ENCODE measurements at places on chromosomes 7 and 10.
A peak's percentile ranks its signal among the peaks of the same experiment; 100 is the strongest.

- no peak for DNase-seq
These were observed 78.1 kb upstream of the PRR15 start for GRCh38 chr7:29485339-29486190.

DNA sequence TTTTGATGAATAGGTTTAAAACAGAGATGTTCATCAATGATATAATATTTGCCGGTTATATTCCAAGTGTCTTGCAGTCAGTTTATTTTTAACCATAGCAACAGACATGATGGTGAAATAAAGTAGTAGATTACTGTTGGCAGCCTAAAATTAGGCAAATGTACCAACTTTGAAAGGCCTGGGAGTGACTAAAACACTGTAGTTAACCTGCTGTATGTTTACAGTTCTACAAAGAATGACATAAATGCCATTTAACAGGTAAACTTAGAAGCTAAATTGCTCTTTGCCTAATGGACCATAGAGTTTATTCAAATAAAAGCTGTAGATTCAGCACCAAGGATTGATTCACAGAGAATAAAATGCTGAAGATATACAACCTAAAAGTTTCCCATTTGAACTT, 64.1 kb downstream of the PHTF2 start:
- DNase-seq = no peak

GRCh38 chr7:80128918-80129317, 5.7 kb upstream of the GNAI1 start:
- DNase-seq = no peak

DNA sequence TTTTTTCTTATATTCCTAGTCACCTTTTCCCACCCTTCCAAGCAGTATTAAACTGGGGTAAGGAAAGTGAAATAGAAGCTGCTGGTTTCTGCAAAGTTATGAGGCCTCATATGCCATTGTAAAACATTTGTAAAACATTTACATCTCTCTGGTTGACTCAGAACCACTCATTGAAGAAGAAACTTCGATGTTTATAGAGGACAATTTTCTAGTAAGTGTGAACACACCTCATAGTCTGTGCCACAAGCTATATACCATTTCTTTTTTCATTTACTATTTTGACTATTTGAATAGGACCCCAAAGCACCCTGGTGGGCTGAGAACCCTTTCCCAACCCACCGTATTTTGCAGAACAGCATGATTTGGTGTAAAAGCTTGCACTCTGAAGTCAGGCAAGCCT, 12.9 kb upstream of the ITGB1 start:
- DNase-seq = no peak

GRCh38 chr7:4416396-4417056, 265.6 kb upstream of the FOXK1 start:
- no peak for DNase-seq

- no peak for DNase-seq
These were observed 114.9 kb upstream of the ZEB1 start for GRCh38 chr10:31204090-31204489.

DNA sequence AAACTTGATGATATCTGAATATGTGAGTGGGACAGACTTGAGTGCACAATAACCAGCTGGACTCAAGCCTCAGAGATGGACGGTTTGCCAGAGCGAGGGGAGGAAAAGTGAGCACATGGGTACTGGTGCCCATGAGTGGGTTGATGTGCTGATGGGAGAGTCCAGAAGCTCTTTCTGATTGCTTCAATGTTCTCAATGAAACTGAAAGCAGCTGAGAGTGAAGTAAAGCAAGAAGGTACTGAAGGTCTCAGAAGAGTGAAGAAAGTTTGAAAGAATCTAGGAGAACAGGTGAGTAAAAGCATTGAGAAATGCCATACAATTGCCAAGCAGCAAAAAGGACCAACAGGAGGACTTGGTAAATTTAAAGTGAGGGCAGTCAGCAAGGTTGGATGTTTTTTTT, 28.6 kb downstream of the CTTNBP2 start:
- no peak for DNase-seq

DNA sequence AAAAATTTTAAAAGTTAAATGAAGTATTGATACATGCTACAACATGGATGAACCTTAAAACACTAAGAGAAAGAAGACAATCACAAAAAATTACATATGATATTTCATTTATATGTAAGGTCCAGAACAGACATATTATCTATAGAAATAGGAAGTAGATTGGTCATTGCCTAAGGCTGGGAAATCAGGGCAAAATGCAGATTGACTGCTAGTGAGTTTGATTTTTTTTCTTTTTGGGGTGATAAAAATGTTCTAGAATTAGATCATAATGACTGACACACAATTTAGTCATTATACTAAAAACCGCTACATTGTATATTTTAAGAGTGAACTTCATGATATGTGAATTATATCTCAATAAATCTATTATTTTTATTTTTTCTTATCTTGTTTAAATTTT, 88.3 kb downstream of the CPEB3 start:
- no peak for DNase-seq

GRCh38 chr7:12690041-12690878, 2.8 kb downstream of the ARL4A start:
- no peak for DNase-seq

DNA sequence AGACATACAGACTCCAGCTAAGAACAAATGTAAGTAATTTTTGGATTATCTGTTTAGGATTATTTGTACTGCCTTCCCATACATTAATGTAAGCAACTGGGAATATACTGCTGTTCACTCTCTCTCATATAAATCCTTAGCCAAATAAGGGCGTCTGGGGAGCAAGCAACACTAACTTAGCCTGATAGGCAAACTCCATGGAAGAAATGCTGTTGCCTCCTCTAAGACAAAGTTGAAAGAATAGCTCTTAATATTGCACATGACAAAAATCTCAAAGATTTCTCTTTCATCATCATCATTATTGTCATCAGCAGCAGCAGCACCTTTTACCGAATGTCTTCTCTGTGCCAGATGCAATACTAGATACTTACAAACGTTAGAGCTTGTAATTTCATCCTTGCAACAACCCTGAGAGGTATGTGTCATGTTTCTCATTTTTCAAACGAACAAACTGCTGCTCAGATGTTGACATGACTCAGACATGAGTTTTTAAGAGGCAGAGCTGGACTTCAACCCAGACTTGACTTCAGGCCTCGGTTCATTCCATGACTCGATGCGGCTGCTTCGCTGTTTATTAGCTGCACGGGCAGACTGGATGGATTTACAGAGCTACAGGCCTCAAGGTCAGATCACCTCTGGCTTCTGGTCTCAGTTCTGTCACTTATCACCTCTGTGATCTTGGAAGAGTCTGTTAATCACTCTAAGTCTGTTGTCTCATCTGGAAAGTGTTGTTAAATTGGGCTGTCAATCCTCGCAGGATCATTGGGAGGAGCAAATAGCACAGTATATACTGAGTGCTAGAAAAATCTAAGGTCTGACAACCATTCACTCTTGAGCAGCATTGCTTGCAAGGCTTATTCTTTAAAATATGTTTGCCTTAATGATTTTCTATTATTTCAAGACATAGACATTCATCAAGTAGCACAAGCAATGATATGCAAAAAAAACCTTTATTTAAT, 126.3 kb upstream of the CELF2 start:
- peak; percentile 33 for DNase-seq

GRCh38 chr7:154306036-154306435, 253.8 kb downstream of the DPP6 start:
- no peak for DNase-seq

DNA sequence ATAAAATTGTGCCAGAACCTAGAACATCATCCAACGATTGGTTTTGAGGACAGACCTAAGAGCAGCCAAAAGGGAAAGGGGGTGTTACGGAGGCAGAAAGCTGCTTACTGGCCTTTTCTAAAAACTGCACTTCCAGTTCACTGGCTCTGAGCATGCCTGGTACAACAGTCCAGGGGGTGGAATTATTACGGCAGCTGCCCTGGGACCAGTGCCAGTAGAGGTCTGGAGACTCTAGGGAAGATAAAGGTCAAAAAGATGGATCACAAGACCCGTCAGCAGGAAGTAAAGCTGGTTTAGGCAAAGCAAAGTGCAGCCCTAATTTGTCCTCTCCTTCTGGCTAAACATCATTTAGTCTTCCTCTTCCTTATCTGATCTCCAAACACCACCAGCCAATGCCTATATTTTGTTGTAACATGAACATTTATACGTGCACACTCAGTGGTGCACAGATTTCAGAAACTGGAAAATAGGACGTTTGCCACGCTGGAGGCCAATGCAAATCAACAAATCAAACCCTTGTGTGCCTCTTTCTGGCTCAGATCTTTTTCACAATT, 216.4 kb upstream of the DPP6 start:
- DNase-seq = no peak
